Activated CD4-positive, CD25-positive, alpha-beta regulatory T cell treated with anti-CD3 and anti-CD28 coated beads, Interleukin-2, amount 50 U/mL, for 24 hours (primary cell): ENCODE measurements at places on chromosomes 2 and 18.

GRCh38 chr2:72572501-72572900 lies 253.3 kb downstream of the EXOC6B start:
- no peak for ATAC-seq

- ATAC-seq, result no peak
These were observed 9.9 kb upstream of the ODC1 start for GRCh38 chr2:10457846-10458598.

DNA sequence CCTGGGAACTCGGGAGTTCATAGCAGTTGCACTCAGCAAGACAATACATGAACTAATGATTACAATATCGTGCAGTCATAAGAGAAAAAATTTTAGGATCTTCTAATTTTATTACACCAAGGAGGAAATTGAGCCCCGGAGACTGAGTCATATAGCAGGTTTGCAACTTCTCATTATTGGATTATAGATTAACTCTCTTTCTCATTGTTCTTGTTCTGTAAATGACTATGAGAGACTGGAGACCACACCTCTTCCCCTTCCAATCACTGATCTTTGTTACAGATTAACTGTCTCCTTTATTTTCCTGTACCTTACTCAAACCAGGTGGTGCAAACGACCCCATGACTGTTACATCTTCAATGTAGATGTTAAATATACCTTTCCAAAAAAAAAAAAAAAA lies 435.8 kb upstream of the DDX18 start:
- no peak for ATAC-seq

GRCh38 chr2:99032001-99032400 lies 96.0 kb upstream of the CRACDL start:
- no peak for ATAC-seq

DNA sequence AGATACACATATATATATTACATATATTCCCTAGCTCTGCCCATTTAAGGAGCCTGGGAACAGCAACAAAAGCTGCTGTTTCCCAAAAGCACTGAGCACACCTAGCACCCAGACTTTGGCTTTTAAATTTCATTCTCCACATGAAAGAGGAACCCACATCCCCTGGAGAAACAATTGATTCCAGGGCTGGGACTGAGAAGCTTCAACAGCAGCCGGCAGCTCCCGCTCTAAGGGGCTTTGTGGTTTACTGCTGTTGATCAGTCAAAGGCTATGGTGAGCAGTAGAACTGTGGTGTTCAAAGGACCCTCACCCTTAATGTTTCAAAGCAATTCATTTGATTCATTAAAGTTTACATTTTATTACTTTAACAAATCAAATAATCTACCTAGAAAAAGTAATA lies 83.3 kb upstream of the SLC66A3 start:
- ATAC-seq, result no peak

DNA sequence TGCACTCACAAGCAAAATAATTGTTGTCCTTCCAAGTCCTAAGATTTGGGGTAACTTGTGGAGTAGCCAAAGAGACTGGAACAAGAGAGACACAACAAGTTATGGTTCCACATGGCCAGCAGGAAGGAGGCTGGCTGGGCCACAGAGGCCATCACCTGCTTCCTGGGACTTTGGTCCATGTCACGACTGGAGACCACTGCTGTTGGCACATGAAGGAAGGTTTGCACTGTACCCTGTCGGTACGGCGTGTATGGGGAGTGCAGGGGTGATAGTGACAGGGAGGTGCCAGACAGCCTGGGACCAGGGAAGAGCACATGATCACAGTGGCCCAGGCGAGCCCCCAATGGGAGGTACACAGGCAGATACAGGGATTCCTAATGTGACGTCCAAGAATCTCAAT lies 15.5 kb downstream of the SLC66A2 start:
- ATAC-seq, result no peak
